ENCODE measurements at places on chromosomes 2 and 18. TPM values are rescaled to one million over a fixed set of nuclear protein-coding genes. Genes with fewer than 3 reads are reported as not detected.

DNA sequence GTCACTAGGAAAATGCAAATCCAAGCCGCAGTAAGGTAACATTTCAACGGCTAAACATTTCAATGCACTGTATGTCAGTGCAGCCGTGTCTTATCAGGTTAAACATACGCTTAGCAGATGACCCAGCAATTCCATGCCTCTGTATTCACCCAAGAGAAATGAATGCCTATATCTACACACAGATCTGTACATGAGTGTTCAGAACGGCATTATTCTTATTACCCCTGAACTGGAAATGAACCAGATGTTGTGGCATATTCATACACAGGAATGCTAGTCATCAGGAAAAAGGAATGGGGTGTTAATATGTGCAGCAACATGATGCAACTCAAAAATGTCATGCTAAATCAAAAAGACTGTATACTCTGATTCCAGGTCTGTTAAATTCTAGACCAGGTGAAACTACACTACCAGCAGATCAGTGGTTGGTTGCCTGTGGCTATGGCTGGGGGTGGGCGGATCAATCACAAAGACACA is 80.4 kb upstream of the RPL31 start:
- DNase-seq = no peak

The PTPRN gene
- polyA plus RNA-seq = 0.90 TPM

The SLC23A3 gene
- 0.90 TPM for polyA plus RNA-seq

GRCh38 chr2:19632403-19632991 is 269.3 kb downstream of the TTC32 start:
- DNase-seq = no peak

DNA sequence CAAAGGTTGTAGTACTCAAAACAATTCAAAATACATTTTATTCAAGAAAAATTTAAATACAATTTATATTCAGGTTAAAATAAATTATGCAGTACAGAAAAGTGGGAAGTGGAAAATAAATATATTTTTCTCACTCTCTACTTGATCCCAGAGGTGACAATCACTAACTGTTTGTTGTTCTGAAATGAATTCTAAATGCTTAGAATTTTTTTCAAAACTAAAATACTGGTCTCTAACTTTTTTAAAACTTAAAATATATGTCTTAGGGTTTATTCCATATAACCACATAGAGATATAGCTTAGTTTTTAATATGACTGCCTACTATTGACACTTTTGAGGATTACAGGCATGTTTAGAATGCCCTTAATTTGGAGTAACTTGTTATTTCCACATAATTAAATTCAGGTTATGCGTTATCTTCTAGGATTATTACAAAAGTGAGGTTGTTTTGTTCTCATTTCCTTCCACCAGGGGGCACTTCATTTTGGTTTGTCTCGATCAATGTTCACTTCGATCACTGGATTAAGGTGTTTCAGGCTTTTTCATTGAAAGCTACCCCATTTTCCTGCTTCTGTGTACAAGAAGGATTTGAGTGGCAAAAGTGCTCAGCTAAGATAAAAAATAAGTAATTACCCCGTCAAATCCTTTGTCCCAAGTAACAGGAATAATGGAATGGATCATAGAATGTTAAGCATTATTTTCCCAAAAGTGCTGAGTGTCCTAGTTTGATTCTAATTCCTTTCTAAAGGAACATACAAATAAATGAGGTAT is 27.1 kb upstream of the TFPI start:
- peak; percentile 4 for DNase-seq

DNA sequence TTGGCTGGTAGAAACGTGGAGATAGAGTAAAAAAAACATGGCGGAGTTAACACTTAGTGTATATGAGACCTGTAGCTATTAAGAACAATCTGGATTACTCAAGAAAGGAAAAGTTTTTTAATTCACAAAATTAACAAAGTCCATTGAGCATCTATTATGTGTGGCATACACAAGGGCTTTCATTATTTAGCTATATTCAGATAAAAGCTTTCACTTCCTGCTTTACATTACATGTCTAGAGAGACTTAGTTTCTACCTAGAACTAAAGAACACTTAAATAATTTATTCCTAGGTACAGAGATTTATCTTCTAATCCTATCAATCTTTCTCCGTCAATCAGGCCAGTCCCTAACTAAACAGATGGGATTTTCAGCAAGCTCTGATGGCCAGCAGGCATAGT is 196.0 kb upstream of the SLC39A10 start:
- DNase-seq = no peak

DNA sequence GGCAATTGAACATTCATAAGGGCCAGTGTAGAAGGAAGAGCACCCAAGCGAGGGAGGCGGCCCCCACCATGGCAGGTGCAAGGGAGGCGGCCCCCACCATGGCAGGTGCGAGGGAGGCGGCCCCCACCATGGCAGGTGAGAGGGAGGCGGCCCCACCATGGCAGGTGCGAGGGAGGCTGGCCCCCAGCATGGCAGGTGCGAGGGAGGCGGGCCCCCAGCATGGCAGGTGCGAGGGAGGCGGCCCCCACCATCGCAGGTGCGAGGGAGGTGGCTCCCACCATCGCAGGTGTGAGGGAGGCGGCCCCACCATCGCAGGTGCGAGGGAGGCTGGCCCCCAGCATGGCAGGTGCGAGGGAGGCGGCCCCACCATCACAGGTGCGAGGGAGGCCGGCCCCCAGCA is 24.7 kb upstream of the GPC1 start:
- DNase-seq = no peak

The MZT2A gene
- polyA plus RNA-seq = 129 TPM

The HOXD11 gene
- 3.7 TPM for polyA plus RNA-seq
